ENCODE measurements at places on chromosomes 4 and X. TPM values are rescaled to one million over a fixed set of nuclear protein-coding genes. Genes with fewer than 3 reads are reported as not detected.

MAGEB2 gene
- not detected for polyA plus RNA-seq

SYTL5 gene
- not detected for polyA plus RNA-seq

DNA sequence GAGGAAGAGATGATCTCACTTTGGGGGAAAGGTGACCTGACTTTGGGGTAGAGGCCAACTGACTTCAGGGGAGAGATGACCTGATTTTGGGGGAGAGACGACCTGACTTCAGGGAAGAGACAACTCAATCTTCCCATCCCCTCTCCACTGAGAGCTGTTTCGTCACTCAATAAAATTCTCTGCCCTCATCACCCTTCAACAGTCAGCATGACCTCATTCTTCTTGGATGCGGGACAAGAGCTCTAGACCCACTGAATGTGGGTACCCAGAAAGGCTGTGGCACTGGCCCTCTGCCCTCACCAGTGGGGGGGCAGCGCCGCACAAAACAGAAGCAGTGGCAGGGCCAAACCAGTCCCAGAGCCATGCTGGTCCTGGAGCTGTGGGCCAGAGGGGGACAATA is 34.6 kb downstream of the ATXN3L start:
- DNase-seq = no peak

DNA sequence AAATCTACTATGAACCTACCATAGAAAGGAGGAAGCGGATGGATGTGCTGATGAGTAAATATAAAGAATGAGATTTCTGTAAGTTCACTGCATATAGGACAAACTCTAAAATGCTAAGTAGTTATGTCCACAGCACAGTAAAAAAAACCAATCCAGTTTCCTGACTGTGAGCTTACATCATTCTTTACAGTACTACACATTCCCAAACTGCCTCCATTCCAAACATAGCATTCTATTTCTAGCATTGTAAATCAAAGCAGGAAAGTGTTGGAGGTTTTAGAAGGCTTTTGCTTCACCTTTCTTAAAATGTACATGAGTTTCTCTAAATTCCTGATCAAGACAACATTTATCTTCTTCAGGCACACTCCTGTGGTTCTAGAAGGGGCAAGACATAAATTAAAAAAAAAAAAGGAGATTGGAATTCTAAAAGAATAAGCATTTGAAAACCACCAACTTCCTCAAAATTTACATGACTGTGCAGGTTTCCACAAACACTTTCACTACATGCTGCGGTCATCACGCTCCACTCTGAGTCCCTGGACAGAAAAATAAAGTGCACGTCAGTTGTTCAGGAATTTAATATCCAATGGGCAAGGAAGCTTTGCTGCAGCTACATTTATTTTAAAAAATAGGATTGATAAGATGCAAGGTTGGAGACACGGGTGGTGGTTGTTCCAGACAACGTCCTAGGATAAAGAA is 297.6 kb upstream of the STS start:
- no peak for DNase-seq

DNA sequence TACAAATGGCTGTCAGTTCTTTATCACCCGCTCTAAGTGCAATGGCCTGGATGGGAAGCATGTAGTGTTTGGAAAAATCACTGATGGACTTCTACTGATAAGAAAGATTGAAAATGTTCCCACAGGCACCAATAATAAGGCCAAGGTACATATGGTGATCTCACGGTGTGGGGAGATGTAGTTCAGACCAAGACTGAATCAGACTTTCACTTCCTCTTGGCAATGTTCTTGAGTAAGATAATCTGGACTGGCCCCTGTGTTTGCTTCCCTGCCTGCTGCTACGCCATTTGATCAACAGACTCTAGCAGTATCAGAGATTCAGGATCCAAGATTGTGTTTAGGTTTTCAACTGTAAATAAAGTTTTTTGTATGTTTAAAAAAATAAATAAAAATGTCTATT is 682.2 kb upstream of the AMOT start:
- no peak for DNase-seq

DNA sequence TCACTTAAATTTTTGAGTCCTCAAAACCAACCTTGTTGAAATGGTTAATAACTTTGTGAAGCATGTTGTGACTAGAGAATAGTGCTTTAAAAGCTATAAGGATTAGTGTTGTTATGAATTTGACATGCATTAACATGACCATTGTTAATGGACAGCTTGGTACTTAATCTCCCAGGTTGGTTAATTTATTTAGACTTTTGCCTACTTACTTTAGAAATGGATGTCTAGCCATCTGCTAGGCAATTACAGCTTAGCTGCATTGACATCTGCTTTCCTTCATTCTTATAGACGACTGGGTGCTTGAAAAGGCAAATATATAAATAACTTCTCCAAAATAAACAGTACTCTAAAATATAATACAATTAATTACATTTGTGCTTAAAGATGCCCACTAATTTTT is 368.0 kb downstream of the CCSER1 start:
- DNase-seq = no peak

DNA sequence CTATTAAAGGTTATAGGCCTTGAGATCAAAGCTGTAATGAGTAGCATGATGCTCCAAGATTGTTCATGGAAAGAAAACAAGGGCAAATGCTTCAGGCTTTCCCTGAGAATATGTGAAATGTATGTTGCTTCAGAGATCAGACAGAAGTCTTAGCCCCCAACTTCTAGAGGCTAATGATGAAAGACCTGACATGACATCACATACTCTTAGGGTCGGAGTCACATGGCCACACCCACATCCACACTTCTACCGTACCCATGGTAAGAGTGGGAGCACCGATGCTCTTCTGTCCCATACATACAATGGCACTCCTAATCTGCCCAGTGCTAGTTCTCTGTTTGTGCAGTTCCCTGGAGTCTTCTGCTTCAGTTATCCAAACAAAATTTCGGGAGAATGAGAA is 111.9 kb upstream of the ACSL4 start:
- DNase-seq = no peak

- no peak for DNase-seq
Measured at GRCh38 chr4:183438458-183439113, 5.8 kb upstream of the CDKN2AIP start.

FREM3 gene
- polyA plus RNA-seq = not detected
